Chondrocyte (in vitro differentiated cells): ENCODE measurements at places on chromosomes 2 and 18. TPM values are rescaled to one million over a fixed set of nuclear protein-coding genes. Genes with fewer than 3 reads are reported as not detected.

DNA sequence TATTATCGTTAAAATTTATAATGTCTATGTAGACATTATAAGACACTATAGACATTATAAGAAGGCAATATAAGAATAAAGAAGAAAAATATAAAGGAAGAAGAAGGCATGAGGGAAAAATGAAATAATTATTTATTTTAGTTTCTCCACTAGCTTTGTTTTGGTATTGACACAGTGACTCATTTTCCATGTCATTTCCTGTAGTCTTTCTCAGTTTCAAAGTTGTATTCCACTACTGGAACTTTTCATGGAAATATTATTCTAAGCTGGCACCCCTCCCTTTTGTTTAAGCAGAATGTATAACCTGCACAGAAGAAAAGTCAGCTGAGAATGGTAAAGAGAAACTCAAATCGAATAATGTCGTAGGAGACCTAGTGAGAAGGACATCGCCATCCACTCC, 234.2 kb upstream of the NETO1 start:
- no peak for DNase-seq
- no peaks in the 10 kb centered on the region for H3K36me3 ChIP-seq
- H3K27me3 ChIP-seq = no peaks in the 10 kb centered on the region

DNA sequence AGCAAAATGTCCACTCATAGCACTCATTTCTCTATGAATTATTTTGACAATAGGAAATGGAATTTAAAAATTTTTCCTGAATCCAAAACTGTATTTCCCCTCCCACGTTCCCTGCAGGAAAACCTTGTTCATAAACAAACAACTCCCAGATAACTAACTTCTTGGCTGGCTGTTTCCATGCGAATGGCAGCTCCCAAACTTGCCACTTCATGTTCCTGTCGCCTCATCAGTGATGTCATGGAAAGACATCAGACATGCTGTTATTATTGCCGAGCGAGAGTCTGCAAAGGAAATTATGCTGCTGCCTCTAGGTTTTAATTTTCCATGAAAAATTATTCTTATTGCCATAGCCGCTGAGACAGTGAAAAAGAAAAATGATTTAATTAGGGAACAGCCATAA, 117.0 kb upstream of the RIOK3 start:
- DNase-seq = no peak
- no peak overlapping the region for H3K4me3 ChIP-seq
- H3K36me3 ChIP-seq = no peaks in the 10 kb centered on the region
- H3K27me3 ChIP-seq = no peaks in the 10 kb centered on the region
- no peaks in the 10 kb centered on the region for H3K4me1 ChIP-seq

DNA sequence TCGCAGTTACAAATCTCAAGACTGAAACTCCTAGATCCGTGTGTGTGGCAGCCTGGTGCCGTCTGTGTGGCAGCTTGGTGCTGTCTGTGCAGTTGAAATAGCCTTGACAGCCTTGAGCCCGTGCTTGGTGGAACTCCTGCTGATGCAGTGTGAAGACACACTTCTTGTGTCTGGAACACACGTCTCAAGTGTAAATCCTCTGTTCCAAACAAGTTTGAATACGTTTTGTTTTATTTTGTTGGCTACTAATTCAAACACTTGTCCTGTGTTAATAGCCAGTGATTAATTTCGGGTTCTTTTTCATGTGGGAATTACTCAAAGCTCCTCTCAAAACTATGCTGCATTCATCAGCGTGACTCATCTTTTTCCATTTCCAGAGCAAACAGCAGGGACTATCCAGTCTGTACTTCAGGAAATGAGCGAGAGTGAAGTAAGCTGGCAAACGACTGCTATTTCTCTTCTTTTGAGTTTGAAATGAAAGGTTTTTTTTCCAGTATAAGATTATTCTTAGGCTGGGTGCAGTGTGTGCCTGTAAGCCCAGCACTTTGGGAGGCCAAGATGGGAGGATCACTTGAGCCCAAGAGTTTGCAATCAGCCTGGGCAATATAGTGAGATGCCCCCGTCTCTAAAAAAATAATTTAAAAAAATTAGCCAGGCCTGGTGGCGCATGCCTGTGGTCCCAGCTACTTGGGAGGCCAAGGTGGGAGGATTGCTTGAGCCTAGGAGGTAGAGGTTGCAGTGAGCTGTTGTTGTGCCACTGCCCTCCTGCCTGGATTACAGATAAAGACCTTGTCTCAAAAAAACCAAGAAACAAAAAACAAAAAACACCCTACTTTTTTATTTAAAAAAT, 152.9 kb downstream of the SPP2 start:
- H3K4me3 ChIP-seq = peak overlapping the region; percentile 60
- no peak for DNase-seq
- H3K27me3 ChIP-seq = no peaks in the 10 kb centered on the region
- peaks cover 22% of the 10 kb centered on the region for H3K4me1 ChIP-seq
- H3K36me3 ChIP-seq = no peaks in the 10 kb centered on the region
- H3K27ac ChIP-seq = peak overlapping the region; percentile 96

DNA sequence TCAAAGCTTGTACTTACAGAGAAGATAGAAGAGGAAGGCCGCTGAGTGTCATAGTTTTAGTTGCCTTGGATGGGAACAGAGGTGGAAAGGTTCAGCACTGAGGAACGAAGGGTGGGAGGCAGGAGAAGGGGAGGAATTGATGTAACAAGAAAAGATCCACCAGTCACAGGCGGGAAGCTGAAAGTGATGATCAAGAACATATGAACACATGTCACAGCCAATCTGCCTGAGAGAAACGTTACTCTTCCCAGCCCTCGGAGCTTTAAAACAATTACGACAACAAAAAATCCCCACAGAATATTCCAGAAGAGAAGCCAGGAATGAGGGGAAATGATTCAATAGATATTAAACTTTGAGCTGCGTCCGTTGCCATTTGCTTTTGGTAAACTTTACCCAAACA, 87.1 kb downstream of the TSHZ1 start:
- H3K4me1 ChIP-seq = no peaks in the 10 kb centered on the region
- no peaks in the 10 kb centered on the region for H3K27me3 ChIP-seq
- no peak for DNase-seq
- H3K4me3 ChIP-seq = no peak overlapping the region
- no peaks in the 10 kb centered on the region for H3K36me3 ChIP-seq

GRCh38 chr18:10210057-10210633, 244.3 kb upstream of the APCDD1 start:
- H3K4me1 ChIP-seq = no peaks in the 10 kb centered on the region
- no peak overlapping the region for H3K27ac ChIP-seq
- H3K27me3 ChIP-seq = peaks cover 3% of the 10 kb centered on the region
- H3K4me3 ChIP-seq = no peak overlapping the region
- no peak for DNase-seq
- no peaks in the 10 kb centered on the region for H3K36me3 ChIP-seq

- H3K36me3 ChIP-seq = no peaks in the 10 kb centered on the region
- no peak overlapping the region for H3K4me3 ChIP-seq
- H3K27ac ChIP-seq = no peak overlapping the region
- no peaks in the 10 kb centered on the region for H3K27me3 ChIP-seq
Measured at GRCh38 chr2:128608921-128609880, 290.5 kb upstream of the HS6ST1 start.

DNA sequence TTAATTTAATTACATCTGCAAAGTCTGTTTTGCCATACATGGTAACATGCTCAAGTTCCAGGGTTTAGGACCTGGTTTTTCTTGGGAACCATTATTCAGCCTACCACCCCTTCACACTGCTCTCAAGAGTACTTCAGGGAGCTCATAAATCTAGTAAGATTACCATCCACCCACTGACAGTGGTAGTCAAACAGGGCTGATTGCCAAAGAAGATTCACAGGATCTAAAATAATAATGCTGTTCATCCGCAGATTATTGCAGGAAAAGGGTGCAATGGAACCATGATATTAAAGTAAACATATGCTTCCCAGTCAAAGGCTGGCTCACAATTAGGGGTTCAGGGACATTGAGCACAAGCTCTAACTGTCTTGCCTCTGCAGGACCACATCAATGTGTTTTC, 148.0 kb upstream of the CYRIA start:
- no peak for DNase-seq
- H3K4me3 ChIP-seq = no peak overlapping the region
- no peak overlapping the region for H3K27ac ChIP-seq

- H3K36me3 ChIP-seq = peaks cover 2% of the 10 kb centered on the region
- H3K4me3 ChIP-seq = peak overlapping the region; percentile 46
- H3K27me3 ChIP-seq = peaks cover 43% of the 10 kb centered on the region
Measured at GRCh38 chr2:26692897-26693849, 651 bp downstream of the KCNK3 start.

DNA sequence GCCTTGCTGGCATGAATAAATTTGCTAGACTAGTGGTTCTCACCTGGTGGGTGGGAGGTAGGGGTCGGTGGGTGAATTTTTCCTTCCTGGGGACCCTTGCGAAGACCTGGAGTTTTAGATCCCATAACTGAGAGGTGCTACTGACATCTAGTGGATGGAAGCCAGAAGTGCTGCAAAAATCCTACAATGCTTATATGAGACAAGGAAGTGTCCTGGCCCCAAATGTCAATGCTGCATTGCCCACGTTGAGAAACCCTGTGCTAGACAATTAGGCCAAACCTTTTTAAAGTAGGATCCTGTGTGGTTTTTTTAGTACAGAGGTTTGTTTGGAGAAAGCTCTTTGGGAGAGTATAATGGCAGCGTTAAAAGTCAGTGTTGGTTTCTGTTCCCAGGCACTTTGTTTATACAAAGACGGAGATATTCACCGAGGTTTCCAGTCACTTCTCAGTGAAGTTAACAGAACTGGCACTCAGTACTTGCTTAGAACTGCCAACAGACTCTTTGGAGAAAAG, 9.6 kb downstream of the SERPINB8 start:
- H3K27ac ChIP-seq = peak overlapping the region; percentile 78
- peaks cover 17% of the 10 kb centered on the region for H3K36me3 ChIP-seq
- H3K4me1 ChIP-seq = peaks cover 28% of the 10 kb centered on the region
- peak overlapping the region; percentile 64 for H3K4me3 ChIP-seq

DNA sequence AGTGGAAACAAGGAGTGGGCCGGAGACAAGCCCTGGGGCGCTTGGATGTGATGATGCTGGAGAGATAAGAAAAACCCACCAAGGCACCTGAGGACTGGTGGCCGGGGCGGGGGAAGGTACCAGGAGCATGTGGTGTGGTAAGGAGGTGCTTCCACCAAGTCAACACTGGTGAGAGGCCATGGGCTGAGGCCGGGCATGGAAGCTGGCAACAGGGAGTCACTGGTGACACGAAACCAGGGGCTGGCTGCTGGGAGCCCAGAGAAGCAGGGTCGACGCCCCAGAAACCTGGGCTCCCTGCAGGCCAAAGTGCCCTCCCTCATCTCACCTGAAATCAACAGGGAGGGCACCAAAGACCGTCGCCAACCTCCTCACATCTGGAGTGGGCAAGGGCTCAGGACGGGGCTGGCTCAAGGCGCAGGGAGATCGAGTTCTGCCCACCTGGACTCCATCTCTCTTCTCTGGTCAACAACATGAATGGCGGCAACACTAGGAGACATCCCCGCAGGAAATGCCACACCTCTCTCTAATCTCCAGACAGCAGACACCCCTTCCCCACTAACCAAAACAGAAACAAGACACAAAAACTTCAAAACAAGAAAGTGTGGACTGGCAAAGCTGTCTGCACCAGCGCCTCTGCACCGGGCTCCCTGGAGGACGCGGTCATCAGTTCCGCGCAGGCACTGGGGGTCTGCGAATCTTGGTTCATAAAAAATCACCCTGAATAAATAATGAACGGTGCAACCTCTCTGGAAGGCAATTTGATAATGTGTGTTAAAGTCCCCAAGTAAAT, 185.5 kb downstream of the HDAC4 start:
- H3K4me1 ChIP-seq = peaks cover 11% of the 10 kb centered on the region
- no peaks in the 10 kb centered on the region for H3K36me3 ChIP-seq
- no peak overlapping the region for H3K27ac ChIP-seq
- peak; percentile 72 for DNase-seq
- no peak overlapping the region for H3K4me3 ChIP-seq

- no peak overlapping the region for H3K27ac ChIP-seq
- peaks cover 4% of the 10 kb centered on the region for H3K4me1 ChIP-seq
- no peak for DNase-seq
- H3K4me3 ChIP-seq = no peak overlapping the region
Measured at GRCh38 chr2:17667898-17668297, 85.7 kb downstream of the SMC6 start.

DNA sequence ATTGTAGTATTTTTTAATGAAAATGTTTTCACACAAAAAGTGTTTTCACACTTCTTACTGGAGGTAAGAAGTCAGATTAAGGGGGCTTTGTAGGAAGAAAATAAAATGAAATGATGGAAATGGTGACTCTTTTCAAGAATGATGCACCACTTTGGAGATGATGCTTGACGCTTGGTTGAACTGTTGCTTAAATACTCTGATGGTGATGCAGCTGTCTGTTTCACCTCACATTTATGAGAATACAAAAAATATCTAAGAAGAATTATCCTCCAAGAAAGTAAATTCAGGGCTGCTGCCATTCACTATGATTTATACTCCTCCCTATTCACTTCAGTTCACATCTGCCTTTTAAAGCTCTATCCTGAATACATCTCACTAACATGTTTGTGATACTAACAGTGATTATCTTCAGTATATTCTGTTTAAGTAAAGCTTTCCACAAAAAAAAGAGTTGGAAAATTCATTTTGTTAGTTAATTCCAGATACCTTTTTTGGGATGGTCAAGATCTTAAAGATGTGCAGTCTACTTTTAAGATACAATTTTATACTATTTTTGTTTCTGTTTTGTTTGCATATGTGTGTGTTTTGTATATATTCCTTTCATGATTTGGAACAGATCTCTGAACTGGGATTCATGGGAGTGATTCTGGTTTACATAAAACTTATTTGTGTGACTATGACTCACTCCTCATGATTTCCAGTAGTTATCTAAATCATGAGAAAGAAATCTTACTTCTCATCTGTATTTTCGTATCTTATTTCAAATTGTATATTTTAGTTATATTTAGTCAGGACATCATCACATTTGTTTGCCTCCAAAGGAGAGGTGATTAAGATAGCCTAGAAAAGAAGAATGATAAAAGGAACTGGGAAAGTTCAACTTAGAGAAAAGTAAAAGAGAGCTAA, 53.1 kb downstream of the SLC39A10 start:
- H3K36me3 ChIP-seq = peaks cover 7% of the 10 kb centered on the region
- no peak overlapping the region for H3K4me3 ChIP-seq
- peaks cover 32% of the 10 kb centered on the region for H3K4me1 ChIP-seq
- H3K27ac ChIP-seq = peak overlapping the region; percentile 87
- H3K27me3 ChIP-seq = no peaks in the 10 kb centered on the region

Gene RGPD4
- total RNA-seq = 0.08 to 0.12 TPM (median 0.10 TPM) in 3 replicates

Gene CIDEA
- not detected in 3 replicates for total RNA-seq

Gene GALNT5
- 14.2 to 30.0 TPM (median 14.4 TPM) in 3 replicates for total RNA-seq

Gene PRSS56
- not detected in 3 replicates for total RNA-seq

Gene MALT1
- total RNA-seq = 15.9 to 23.3 TPM (median 17.4 TPM) in 3 replicates

Gene AGBL5
- total RNA-seq = 14.0 to 31.8 TPM (median 16.3 TPM) in 3 replicates
